Peyer's patch (tissue), 4 donors: ENCODE measurements at places on chromosomes 5 and 9. TPM values are rescaled to one million over a fixed set of nuclear protein-coding genes. Genes with fewer than 3 reads are reported as not detected.
A peak's percentile ranks its signal among the peaks of the same experiment; 100 is the strongest.

- peak; percentile 59 for DNase-seq
Observed at GRCh38 chr9:124267271-124267807, 9.6 kb downstream of the NEK6 start.

DNA sequence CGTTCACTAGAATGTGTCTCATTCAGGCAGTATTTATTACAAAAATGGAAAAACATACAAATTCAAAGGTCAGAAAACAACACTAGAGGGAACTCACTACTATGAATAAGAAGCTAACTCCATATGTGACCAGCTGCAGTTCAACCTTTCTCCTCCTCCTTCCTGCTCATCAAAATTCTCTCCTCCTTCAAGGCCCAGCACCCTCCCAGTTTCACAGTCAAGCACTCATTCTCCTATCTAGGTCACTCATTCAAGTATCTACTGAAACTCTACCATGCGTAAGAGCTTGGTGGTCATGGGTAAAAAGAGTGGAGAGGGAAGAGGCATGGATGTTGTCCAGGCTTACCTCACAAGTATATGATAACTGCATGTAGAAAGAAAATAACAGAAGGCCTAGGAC is 27.7 kb downstream of the ECPAS start:
- DNase-seq = no peak

DNA sequence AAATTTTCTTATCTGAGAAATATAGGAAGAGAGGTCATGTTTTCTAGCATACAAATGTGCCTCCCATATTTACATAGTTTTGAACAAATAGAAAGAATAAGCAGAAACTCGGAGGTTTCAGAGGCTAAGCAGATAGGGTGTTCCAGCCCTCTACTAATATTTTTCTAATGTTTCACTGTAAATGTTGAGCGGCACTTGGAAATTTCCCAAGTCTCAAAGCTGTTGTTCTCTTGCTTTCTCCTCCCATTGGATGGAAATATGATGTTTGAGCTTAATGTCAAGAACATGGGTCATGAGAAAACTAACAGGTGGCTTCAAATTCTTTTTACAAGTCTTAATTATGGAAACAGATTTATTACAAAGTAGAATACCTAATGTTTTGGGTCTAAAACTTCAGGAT is 5.1 kb downstream of the SPINK1 start:
- no peak for DNase-seq

DNA sequence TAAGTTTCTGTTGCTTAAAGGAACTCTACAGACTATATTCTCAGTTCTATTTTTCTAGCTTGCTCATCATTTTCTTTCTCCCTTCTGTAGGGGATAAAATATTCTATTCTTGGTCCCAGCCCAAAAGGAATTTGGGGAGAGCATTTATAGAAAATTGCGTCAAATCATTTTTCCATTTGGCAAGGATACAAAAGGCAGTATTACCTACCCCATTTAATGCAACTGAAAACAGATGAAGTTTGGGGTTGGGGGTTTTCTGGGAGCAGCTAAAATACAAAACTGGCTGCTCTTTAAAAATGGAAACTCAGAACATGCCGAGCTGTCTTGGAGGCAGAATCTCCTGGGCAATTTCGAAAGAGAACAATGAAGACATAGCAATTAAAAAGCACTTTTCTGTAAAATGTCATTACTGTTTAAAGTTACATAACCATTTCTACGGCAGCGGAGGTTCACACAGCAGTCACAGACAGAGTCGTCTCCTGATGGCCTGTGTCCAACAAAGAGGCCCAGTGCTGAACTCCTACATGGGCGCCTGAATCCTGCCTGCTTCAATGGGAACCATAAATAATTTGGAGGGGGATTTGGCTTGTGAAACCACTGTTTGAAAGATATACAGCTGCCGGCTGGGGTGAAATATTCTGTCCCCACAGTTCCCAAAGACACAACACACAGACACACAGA is 152.4 kb downstream of the BRINP1 start:
- DNase-seq = no peak

DNA sequence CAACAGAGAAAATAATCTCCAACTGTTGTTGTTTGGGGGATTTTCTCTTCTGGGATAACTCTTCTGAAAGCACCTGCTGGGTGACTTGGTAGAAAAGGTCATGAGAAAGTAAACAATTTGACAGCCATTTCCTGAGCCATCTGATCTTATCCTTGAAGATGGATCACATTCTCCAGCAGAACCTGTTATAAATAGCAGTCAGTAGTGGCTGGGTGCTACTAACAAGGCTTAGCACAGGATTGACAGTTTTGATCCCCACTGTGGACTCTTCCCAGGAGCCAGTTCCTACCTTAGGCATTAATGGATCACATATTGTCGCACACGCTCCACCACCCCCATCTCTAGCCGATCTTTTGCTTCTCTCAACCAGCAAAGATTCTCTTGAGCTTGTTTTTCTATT is 220.2 kb downstream of the PLK2 start:
- DNase-seq = no peak

- no peak for DNase-seq
Observed at GRCh38 chr5:34591723-34592122, 64.4 kb upstream of the RAI14 start.

DNA sequence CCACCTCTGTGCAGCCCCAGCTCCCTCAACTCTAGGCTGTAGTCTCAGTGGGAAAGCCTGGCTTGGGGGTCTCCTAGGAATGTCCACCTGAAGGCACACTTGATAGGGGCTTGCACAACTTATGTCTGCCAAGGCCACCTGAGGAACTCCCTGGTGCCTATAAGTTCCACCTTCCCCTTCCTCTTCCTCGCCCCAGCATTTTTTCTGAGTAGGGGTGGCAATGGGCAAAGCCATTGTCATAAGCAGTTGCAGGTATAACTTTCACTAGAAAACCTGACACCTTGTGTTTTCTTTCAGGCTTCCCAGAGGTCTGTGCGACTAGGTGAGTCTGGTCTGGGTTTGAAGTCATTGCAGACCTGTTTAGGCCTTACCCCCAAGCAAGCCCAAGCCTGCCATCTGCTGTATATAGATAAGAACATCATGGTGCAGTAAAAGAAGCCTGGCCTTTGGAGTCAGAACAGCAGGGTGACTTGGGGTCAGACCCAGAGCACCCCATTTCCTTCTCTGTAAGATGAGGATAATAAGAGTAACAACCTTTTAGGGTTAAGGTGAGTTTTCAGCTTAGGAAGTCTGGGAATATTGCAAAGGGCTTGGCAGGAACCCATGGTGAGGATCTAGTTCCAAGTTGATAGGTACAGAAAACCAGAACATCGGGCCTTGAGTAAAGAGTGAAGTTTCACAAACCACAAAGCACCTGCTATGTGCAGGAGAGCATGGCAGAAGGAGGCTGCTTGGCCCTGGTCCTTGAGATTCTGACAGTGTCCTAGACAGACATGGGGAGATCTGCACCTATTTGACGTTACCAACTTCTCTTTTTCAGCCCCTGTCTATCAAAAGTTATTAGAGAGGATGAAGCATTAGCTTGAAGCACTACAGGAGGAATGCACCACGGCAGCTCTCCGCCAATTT is 33.8 kb downstream of the TGFBI start:
- DNase-seq = no peak

DNA sequence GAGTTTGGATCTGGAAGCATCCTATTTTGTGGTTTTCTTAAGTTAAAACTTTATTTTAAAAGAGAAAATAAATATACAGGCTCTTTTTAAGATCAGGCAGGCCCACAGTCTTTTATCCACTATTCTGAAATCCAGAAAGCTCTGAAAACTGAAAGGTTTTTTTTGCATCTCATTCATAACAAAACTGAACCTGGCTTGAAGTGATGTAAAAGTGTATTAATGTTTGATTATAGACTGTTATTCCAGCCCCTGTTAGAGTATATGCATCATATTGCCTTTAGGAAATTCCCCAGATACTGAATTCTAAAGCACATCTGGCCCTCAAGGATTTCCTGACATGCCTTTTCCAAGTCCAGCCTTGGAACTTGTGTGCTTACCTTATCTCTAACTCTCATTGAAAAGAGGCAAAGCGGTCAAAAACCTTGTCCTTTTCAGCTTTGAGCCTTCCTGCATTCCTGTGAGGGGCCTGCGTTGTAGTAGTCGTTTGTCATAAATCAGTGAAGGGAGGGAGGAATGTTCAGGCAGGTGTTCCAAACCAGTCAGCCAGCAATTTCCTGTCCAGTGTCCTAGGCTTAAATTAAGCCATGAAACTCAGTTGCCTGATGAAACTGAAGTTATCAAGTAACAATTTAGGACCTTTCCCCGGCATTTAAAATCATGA is 110.4 kb downstream of the TLE4 start:
- no peak for DNase-seq

DNA sequence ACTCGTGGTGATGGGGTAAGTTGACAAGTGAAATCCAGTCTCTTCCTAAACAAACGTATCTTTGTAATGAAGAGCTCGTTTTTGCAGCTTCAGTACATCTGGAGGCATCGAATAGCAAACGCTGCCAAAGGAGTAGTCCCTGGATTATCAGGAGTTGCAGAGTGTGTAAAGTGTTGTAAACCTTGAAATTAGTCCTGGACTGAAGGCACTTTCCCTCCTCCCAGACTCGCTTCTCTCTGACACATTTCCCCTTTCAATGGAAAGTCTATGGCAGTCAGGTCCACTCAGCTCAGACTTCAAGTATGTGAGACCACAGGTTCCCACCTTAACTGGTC is 1.5 kb upstream of the PBX3 start:
- no peak for DNase-seq

GRCh38 chr5:170791325-170791954 is 7.9 kb downstream of the GABRP start:
- DNase-seq = peak; percentile 81

DNA sequence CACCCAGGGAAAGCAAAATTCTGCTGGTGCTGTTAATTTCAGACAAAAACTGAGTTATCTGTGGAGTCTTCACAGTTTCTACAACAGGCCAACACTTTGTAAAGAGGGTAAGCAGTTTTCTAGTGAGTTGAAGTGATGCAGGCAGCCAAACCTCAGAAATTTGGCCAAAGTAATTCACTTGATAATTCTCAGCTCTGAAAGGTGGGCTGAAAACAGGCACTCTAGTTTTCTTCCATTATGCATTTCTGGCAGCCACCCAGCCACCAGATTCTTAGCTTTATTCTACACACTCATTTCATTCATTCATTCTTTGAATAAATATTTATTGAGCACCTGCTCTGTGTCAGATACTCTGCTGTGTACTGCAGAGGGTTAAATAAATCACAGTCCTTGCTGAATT is 184.2 kb downstream of the RAB3C start:
- DNase-seq = no peak

DNA sequence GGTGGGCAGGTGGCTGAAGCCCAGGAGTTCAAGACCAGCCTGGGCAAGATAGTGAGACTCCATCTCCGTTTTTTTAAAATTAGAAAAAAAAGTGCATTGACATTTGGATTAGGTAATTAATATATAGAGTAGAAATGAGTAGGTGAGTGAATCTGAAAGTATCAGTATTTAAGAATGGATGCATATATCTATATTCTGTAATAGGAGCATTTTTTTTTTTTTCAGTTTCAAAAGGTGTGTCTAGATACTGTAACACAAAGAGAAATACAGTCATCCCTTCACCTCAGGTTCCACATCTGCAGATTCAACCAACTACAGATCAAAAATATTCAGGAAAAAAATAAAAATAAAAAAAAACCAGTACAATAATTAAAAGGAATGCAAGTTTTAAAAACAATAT is 50.8 kb downstream of the RBM27 start:
- no peak for DNase-seq

- DNase-seq = no peak
Observed at GRCh38 chr5:124061068-124061430, 549.1 kb downstream of the CSNK1G3 start.

DNA sequence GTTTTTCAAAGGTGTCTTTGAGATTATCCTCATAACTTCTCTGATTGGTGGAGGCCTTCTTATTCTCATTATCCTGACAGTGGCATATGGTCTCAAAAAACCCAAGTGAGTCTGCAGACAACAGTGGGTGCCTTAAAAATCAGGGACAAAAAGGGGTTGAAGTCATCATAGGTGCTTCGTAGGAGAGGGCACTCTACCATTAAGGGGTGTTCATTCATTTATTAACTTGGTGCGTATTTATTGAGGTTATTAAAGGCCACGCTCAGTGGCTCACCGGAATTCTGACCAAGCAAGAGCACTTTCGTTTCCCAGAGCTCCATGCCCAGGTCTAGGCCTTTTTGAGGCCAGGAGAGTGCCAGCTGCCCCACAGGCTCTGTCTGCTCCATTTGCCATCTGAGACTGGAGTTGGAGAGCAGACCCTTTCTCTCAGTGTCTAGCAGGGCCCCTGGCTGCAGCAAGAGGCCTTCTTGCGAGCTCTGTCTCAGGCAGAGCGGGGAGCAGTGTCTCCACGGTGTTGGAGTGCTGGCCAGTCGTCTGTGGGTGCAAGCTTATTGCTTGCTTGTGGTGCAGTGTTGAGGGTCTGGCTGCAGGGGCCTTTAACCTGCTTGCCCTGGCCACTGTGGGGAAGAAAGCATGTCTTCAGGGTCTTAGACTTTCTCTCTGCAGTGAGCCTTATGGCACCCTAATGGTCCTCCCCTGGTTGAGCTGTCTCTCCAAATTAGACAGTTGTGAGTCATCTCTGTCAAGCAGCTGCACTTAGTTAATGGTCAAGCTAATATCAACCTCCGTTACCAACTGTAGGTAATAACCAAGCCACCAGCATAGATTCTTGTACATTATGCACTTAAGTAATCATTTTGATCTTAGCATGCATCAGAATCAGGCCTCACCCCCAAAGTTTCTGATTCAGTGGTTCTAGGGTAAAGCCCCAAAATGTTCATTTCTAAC is 62.6 kb downstream of the IL31RA start:
- DNase-seq = no peak

GRCh38 chr5:149298163-149298562 is 26.5 kb downstream of the AFAP1L1 start:
- DNase-seq = no peak

Gene CER1
- total RNA-seq = 1.9 TPM

Gene PCDHB9
- 0.38 TPM for total RNA-seq

Gene ETF1
- 33.3 TPM for total RNA-seq

Gene SHISAL2B
- not detected for total RNA-seq

Gene BAAT
- not detected for total RNA-seq

Gene RPL37
- total RNA-seq = 92.6 TPM

Gene KLF9
- total RNA-seq = 56.0 TPM

Gene MYMK
- not detected for total RNA-seq

Gene IFT74
- total RNA-seq = 7.7 TPM

Gene JAK2
- 23.0 TPM for total RNA-seq

Gene PCDHB16
- total RNA-seq = 5.8 TPM
